ENCODE measurements at places on chromosomes 16 and 17.

DNA sequence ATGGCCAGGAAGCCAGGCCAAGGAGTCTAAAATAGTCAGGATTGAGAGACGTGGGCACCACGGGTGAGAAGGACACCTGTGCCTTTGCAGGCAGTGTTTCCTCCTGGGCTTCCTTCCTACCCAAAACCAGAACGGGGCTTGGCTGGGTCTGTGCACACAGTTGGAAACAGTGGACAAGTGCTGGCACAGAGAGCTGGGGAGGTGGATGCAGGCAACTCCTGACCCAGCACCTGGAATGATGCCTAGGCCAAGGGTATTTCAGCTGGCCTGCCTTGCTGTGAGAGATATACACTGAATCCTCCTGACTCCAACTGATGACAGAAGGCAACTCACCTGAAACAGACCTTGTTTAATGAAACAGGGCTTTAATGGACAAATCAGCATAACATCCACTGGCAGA is 186.2 kb downstream of the SLC39A11 start:
- no peak for DNase-seq

GRCh38 chr16:73095142-73095820 is 47.4 kb upstream of the ZFHX3 start:
- DNase-seq = no peak

DNA sequence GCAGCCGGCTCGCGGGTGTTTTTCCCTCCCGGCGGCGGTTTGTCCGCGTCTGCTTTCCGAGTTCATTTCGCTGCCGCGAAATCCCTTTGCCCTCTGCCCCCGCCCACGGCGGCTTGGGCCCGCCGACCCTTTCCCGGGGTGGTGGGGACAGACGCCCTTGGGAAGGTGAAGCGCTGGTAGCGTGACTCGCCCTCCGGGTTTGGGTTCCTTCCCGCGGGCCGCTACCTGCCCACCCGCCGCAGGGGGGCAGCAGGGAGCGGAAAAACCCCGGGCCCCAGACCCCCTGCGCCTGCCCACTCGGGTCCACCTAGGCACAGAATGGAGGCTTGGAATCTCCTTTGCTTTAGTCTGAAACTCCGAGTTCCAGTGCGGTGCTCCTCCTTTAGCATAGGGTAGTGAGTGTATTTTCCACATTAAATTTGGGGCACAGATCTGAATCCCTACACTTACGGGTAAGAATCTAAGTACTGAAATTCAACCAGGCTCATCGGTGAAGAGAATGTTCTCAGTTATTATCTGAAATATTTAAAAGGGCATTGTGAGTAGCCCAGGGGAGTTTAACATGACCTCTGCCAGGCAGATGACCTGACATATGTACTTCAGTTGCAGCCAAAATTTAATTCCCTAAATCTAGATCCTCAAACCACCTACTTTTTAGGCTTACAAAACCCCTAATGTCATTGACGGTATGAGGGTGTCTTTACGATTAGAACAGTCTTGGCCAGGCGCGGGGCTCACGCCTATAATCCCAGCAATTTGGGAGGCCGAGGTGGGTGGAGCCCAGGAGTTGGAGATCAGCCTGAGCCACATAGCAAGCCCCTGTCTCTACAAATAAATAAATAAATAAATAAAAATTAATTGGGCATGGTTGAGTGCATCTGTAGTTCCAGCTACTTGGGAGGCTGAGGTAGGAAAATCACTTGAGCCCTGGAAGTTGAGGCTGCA is 1.0 kb downstream of the NME2 start:
- DNase-seq = peak; percentile 76

DNA sequence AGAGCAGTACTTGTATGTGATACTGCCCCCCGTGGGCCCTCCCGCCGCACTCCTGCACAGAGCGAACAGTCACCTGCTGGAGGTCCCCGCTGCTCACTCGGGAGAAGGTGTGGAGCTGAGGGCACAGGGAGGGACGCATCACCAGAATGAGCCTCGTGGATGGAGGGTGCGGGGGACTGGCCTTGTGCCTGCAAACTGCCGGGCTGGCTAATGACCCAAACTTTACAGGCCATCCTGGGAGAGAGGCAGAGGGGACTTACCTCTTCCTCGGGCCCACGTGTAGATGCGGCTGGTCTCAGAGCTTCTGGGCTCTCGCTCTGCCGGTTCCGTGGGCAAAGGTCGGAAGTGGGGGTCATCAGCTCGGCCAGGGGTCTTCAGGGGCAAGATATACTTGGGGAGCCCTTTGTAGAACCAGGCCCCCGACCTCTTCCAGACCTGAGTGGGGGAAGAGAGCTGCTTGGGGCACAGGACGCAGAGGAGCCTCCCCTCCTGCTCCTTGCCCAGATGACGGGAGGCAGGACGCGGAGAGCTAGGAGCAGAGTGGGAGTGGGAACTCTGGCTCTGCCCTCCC is 65.5 kb upstream of the DOC2B start:
- DNase-seq = no peak

DNA sequence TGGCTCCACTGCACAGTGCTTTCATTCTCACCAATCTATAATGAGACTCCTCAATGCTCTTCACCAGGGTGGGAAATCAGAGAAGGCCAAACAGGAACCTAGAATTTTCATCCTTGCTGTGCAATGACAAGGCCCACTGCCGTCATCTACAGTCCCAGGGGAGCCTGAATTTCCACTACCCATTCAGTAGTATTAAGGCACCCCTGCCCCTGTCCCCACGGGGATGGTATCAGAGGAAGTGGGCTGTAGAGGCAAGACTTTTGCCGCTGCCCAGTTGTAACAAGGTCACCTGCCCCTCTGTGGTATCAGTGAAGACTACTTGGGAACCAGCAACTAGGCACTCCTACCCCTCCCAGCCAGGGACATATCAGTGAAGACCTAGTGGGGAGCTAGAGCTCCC is 104.5 kb downstream of the C16orf78 start:
- DNase-seq = no peak

GRCh38 chr17:18094409-18094807 is 6.7 kb downstream of the DRG2 start:
- no peak for DNase-seq

GRCh38 chr16:1884889-1885288 is 12.9 kb upstream of the MEIOB start:
- DNase-seq = no peak

DNA sequence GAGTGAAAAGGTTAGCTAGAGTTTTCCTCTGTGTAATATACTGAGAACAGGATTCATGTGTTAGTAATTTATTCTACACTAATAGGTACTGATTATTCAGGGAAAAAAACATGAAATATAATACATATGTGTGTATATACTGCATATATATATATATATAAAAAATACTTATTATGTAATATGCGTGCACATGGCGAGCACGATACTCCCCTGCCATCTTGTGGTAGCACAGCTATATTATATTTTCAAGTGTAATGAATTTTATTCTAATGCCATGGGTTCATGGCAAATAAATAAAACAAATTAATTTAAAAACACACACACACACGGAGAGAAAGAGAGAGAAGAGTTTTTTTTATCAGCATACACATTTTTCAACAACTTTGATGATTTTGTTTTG is 460.6 kb downstream of the KCNJ2 start:
- DNase-seq = no peak

GRCh38 chr16:29656688-29657523 is 6.1 kb upstream of the SPN start:
- DNase-seq = no peak

DNA sequence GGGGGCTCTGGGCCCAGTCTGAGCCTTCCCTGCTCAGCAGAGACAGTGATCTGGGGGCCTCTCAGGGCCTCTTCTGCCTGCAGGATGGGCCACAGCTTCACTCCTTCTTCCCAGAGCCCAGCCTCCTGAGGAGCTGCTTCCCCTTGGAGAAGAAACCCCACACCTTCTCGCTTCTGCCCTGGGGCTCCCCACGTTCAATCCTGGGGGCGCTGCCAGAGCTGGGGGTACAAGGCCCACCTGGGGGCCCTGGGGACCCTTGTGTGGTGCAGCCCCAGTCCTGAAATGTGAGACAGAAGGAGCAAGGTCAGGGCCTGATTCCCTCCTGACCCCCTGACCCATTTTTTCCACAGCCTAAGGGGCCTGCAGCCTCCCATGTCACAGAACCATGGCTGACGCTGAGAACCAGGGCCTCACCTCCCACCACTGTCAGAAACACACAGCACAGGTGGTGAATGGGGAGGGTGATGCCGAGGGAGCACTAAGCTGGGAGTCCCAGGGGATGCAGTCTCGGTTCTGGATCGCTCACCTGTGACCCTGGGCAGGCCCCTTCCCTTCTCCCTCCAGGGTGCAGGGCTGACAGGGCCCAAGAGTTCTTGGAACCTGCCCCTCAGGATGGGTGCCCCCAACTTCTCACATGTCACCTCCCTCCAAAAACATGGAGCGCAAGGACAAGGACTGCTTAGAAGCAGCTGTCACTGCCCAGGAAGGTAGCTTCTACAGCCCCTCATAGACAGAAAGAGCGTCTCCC is 21.6 kb upstream of the MPO start:
- DNase-seq = no peak

- no peak for DNase-seq
These were observed 154.8 kb downstream of the VPS53 start for GRCh38 chr17:559551-560431.

- no peak for DNase-seq
These were observed 23.2 kb upstream of the SSTR5 start for GRCh38 chr16:1049113-1049975.

GRCh38 chr17:39845052-39845846 is 18.9 kb downstream of the IKZF3 start:
- no peak for DNase-seq

DNA sequence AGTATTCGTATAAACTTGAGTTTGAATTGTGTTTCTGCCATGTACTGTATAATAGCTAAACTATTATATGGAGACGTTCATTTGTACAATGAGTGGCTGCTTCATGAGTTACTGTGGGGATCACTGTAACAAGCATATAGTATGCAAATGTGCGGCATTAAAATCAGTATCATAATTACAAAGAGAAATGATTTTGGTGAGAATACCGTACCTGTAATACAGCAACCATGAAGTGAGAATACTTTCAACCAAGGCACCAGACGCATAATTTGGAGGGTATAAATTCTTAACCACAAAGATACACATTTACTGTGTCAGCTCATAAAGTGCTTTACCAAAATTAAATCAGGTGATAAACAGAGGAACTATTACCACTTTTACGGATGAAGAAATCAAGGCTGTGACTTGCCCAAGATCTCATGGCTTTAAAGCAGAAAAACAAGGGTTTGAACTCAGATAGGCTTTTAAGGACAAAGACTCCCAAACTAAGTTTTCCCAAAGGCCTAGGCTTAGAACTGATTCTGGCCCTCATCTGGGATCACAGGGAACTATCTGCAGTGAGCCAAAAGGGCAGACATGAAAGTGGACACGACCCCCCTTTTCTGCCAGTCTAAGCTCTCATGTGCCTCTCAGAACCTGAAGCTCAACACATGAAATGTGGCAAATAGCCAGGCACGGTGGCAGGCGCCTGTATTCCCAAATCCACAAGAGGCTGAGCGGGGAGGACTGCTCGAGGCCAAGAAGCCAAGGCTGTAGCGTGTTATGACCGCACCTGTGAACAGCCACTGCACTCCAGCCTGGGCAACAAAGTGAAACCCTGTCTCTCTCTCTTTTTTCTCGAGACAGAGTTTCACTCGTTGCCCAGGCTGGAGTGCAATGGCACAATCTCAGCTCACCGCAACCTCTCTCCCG is 6.4 kb downstream of the RPS15A start:
- DNase-seq = no peak

DNA sequence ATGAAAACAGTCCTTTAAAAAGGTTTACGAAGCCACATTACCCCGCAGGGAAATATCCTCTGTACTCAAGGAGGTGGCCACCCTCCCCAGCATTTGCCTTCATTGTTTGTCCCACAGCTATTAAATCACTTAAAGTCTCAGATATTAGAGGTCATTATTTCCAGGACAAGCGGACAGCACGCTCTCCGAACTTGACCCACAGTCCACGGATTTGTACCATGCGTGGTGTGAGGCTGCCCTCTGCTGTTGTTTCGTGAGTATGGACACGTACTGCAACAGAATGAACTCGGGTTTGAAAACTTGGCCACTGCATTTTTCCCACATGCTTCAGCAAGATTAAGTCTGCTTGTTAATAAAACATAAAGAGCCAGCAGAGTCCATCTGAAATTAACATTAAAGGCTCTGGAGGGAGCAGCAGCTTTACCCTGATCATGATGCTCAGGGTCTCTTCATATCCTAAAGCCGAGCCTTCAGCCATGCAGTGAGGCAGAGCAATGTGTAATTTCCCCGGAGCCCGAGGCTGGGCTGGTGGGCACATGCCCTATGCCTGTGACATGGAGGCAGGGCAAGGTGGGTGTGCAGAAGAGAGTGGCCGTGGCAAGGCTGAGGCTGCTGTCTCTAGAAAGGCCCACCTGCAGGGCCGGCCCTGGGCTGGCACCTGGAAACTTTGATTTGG is 19.7 kb downstream of the MEAK7 start:
- DNase-seq = no peak

GRCh38 chr17:35791681-35792350 is 3.6 kb downstream of the MMP28 start:
- DNase-seq = no peak

DNA sequence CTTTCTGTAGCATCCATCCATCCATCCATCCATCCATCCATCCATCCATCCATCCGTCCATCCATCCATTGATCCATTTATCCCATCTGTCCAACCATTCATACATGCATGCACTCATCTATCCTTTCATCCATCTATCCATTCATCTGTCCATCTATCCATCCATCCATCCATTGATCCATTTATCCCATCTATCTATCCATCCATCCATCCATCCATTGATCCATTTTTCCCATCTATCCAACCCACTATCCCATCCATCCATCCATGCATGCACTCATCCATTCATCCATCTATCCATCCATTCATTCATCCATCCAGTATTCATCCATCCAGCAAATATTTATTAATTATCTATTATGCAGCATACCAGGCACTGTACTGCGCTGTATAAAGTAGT is 34.8 kb downstream of the IRX5 start:
- DNase-seq = no peak

- DNase-seq = peak; percentile 2
These were observed 540.3 kb downstream of the WWOX start for GRCh38 chr16:78639775-78640174.

DNA sequence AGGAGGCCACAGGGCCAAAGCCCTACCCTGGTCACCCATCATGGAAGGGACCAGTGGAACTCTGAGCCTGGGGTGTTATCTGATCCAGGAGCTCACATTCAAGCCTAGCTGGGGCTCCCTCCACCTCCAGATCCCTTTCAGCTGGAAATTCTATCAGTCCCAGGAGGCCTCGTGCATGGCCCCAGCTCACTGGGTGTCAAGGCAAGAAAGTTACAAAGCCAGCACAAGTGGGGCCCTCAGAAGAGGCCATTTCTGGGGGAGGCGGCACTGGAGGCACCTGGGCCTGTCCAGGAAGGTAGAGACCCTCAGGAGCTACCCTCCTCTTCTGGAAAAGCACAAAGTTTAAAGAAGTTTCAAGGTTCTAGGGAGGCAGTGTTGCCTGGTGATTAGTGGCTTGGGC is 4.8 kb downstream of the CA7 start:
- no peak for DNase-seq

GRCh38 chr17:58331815-58332777 is 3.5 kb upstream of the TSPOAP1 start:
- DNase-seq = peak; percentile 91

GRCh38 chr17:146546-146945 is 9.2 kb downstream of the SCGB1C2 start:
- no peak for DNase-seq
